ENCODE measurements at places on chromosomes 3 and 15.

DNA sequence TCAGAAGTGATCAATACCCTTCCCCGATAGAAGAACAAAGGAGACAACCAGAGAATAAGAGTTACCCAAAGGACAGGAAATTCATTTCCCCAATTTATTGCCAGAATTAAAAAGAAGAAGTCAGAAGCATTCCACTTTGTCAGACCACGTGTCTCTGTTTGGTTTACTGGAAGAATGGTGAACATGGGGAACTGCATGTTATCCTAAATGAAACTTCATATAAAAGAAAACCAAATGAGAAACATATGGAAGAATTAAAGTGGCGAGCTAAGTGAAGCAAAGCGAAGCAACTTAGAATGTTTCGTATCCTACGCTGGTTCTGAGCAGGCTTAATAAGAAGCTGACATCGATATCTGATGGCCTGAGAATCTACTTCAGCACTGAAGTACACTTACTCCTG lies 190.7 kb downstream of the MAGI1 start:
- DNase-seq: no peak

DNA sequence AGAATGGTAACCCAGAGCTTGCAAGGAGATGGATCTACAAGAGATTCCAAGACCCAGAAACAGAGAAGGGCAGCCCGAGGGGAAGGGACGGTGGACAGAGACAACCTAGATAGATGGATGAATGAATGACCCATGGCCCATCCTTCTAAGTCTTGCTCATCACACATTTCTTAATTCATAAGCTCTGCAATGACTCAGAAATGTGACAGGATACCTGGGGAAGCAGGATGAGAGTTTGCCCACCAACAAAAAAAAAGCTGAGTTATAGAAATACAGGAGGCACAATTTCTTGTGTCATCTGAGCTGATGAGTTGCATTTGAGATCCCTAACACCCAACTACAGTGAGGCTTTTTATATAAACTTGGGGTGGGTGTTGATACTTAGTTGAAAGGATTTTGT lies 76.6 kb downstream of the CNTN3 start:
- no peak for DNase-seq

GRCh38 chr15:99536422-99537040 lies 29.3 kb upstream of the MEF2A start:
- no peak for DNase-seq

- no peak for DNase-seq
These were observed 17.5 kb upstream of the IGSF10 start for GRCh38 chr3:151478335-151478697.

DNA sequence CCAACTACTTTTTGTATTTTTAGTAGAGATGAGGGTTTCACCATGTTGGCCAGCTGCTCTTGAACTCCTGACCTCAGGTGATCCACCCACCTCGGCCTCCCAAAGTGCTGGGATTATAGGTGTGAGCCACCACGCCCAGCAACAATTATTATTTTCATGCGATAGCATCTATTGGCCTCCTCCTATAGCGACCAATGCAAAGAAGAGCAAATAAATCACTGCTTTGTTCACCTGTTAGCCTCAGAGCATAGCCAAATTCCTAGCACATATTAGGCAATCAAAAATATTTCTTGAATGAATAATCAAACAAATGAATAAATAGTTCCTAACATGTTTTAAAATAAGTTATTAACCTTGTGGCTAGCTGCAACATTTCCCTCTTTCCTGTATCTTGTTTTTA lies 36.8 kb upstream of the TNFSF10 start:
- DNase-seq: no peak

GRCh38 chr3:100518983-100519382 lies 26.6 kb downstream of the TMEM45A start:
- DNase-seq: no peak

Measured in D721Med (cell line).